Suppressor macrophage (primary cell): ENCODE measurements at places on chromosomes 11 and 22.

DNA sequence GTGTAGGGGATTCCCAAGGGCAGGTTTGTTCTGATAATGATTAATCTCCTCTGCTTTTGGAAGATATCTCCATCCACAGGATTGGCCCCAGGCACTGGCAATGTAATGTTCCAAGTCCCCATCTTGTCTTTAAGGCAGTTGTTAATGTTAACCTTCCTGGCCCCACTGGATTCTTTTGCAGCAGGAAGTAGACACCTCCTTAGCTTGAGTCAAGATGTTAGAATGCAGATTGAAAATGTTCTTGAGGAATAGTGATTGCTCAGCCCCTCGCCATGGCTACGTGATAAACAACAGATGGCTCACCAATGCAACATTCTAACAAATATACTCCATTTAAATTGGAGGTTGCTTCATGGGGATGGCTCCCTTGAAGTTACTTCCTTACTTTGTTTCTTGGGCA is 7.3 kb downstream of the HEPHL1 start:
- DNase-seq: no peak

DNA sequence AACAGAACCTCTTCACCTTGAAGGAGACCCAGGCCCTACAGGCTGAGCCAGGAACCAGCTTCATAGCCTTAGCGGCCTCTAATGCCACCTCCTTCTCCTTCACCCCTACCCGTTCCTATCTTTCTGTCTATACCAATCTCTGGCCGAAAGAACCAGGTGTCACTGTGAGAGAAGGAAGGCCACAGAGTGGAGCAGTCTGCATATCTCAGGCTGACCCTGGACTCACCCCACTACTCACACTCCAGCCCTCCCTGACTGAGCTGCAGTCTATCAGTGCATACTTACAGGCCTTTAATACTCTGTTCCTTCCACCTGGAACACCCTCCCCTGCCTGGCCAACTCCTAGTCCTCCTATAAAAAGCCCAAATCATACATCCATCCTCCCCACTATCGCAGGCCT is 32.7 kb downstream of the ARAP1 start:
- no peak for DNase-seq

DNA sequence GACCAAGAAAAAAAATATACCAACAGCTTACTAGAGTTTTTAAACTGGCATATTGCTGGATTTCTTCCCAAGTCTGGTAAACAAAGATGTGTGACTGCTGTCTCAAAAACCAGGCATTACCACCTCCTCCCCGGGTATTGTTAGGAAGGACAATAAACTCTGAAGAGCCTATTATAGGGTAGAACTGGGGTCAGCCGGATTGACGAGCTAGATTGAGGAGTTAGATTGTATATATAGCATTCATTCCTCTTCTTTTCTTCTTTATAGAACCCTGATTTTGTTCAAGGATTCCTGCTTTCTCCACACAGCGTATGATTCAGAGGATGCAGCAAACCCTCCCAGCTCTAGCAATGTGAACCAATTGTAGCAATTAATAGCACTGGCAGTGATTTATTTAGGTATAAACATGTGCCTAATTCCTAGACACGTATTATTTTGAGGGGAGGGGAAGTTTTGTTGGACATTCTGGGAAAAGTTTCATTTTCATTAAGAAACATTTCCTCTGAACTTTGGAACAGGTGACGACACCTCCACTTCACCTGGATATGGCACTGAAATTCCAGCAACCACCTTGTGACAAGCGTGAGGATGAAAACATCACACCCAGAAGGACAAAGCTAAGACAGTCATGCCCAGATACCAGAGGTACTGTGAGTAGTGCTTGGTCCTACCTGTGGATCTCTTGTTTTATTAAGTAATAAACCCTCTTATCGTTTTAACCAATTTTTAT is 679.4 kb upstream of the KIRREL3 start:
- no peak for DNase-seq

DNA sequence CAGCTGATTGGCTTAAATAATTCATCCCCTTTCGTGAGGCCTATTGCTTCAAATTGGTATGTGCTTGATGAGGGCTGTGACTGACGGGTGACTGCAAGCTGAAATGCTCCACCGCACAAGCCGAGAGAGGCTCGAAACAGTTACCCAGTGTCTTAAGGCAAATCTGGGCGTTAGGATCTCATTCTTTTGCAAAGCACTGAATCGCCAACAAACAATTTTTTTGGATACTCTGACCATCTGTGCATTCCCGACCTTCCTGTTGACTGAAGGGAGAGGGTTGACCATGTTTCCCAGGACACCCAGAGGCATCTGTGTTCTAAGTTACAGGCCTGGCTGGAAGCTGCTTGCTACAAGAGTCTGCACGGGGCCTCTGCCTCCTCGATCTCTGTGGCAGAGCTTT is 32.1 kb downstream of the CACNG2 start:
- no peak for DNase-seq

DNA sequence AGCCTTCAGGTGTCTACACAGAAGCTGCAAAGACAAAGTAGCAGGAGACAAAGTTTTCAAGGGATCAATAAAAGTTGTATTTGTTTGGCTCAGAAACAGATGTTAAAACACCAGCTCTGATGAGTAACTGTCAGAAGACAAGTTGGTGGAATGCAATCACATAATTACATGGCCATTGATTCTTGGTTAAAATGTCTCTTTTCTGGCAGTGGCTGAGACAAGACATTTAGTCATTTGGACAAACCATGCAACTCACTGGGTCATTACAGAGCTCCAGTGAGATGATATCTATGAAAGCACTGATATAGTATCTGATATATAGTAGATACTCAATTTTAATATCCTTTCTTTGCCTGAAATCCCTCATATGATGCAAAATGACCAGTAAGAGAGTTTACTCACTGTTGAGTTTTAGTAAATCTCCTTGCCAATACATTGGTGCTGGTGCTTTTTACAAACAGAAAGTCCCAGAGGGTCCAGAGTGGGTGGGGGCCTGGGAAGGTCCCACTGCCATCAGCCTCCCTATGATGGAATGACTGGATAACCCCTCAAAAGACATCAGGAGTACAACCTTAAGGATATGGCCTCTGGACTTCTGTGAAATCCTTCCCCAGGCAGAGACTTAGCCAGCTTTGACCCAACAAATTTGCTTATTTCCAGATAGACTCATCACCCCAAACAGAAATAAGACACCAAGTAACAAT is 95.0 kb downstream of the SLC1A2 start:
- peak; percentile 22 for DNase-seq

DNA sequence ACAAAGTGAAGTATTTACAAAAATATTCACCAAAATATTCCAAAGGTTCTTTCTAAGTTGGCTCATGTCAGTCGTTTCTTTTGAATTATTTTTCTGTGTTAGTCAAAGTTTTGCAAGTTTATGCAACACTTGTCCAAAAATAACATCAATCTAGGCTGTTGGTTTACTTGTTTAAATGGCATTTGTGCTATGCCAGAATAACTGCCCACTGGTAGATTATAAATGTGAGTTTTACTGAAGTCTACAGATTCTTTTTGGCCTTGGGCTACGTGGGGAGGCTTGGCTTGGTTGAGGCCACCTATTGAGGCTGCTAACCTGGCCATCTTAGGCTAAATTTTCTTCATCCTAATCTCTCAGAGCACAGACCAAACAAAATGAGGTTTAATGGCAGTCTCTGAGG is 1091.9 kb upstream of the RAG2 start:
- DNase-seq: no peak

- no peak for DNase-seq
Observed at GRCh38 chr11:73498343-73498742, 99.6 kb downstream of the FAM168A start.
